ENCODE measurements at places on chromosomes 3 and 15.

DNA sequence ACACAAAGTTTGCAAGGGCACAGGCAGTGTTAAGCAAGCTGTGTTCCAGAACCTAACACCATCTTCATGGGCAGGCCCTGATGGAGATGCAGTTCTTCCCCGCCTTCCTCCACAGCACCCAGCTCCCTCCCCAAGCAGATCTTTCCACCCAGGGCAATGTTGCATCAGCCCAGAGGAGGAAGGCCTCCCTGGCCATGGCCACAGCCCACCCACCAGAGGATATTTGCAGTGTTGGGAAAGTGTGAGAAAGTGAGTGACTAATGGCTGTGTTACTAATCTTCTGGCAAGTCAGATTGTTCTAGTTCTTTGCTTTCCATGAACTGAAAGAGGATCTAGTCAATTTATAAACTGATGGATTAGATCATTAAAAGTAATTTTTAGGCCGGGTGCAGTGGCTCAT is 42.0 kb upstream of the ATP10A start:
- DNase-seq: no peak

GRCh38 chr3:173976281-173976680 is 578.7 kb downstream of the NLGN1 start:
- DNase-seq: no peak

GRCh38 chr15:33375236-33375635 is 64.5 kb downstream of the RYR3 start:
- no peak for DNase-seq

GRCh38 chr3:111947231-111947630 is 31.6 kb upstream of the ABHD10 start:
- DNase-seq: no peak

- no peak for DNase-seq
Observed at GRCh38 chr3:156304406-156304805, 184.0 kb downstream of the KCNAB1 start.

- DNase-seq: no peak
Observed at GRCh38 chr3:53705774-53706173, 140.4 kb downstream of the CHDH start.

GRCh38 chr15:78931439-78932257 is 13.2 kb downstream of the CTSH start:
- no peak for DNase-seq

DNA sequence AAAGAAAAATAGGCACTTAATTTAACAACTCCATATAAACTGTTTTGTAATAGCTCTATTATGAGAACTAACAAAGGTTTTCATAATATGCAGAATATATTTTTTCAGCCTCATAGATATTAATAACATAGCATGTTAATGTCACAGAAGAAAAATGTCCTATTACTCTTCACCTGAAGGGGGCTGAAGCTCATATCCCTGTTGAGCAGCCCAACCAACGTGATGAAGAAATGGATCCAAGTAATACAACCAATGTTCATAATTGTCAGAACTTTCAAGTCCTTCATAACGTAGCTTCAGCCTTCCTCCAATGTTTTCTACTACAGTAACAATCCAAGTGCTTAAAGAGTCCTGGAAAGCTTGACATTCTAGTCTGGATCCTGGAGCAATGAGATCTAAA is 34.5 kb upstream of the STIMATE start:
- no peak for DNase-seq

DNA sequence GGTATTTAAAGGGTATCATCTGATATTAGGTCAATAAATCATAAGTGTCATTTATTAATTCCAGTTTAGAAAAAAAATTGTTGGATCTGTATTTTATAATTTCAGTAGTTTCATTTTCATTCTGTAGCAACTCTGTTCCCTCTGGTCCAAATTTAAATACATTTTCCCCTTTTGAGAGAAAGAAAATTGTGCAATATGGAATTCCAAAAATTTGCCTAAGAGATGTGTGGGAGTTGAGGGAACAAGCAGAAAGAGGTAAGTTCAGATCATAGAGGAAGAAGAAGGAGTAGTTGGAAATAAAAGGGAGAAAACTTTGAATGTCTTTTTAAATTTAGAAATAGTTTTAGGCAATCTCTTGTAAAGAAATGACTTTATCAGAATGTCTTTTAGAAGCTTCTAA is 48.9 kb upstream of the MME start:
- no peak for DNase-seq

DNA sequence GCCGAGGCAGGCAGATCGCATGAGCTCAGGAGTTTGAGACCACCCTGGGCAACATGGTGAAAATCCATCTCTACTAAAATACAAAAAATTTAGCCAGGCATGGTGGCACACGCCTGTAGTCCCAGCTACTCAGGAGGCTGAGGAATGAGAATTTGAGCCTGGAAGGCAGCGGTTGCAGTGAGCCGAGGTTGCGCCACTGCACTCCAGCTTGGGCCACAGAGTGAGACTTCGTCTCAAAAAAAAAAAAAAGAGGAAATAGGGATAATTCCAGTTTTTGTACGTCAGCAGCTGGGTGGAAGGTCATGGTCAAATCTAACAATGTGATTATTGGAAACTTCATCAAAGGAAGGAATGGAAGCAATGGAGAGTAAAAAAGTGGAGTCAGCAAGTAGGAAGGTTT is 3.1 kb downstream of the CMC1 start:
- DNase-seq: no peak

DNA sequence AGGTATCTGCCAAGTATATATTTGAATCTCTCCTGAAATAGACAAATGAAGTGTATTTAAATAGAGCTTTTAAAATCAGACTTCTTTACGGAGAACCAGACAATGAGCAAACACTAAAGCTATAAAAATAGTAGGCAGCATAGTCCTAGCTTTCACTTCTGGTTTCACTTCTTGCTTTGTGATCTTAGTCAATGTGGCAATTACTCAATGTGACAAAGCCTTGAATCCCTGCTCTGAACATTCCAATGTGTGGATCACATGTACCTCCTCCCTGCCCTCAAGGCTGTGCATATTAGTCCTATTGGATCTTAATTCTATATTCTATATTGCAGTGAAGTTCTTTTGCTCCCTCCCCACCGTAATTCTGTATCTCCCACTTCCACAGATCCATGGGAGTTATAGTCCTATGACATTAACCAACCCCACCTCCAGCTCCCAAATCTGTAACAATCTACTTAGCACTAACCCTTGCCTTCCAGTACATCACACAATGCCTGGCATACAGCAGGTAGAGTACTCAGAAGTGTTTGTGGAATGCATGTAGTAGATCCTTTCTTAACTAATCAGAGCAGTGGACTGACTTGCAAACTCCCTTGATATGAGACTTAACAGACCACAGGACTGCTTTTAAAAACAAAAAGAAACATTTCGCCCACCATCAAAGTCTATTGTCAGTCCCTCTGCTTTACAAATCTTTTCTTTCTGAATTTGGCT is 24.3 kb upstream of the CP start:
- DNase-seq: no peak

GRCh38 chr3:184759666-184760200 is 47.9 kb upstream of the MAGEF1 start:
- DNase-seq: no peak

DNA sequence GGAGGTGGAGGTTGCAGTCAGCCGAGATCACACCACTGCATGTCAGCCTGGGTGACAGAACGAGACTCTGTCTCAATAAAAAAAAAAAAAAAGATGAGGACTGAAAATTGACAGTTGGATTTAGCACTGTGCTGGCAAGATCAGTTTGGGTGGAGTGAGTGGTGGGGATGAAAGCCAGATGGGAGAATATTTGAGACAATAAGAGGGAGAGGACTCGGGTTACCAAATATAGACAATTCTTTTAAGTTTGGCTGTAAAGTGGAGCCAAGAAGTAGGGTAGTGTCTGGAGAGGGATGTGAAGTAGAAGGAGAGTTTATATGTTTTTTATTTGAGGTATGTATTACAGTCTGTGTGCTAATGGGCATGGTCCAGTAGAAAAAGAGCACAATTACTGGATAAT is 20.4 kb downstream of the TMOD3 start:
- DNase-seq: no peak
